Non-pigmented ciliary epithelial cell (primary cell): ENCODE measurements at places on chromosomes 6 and 20.

DNA sequence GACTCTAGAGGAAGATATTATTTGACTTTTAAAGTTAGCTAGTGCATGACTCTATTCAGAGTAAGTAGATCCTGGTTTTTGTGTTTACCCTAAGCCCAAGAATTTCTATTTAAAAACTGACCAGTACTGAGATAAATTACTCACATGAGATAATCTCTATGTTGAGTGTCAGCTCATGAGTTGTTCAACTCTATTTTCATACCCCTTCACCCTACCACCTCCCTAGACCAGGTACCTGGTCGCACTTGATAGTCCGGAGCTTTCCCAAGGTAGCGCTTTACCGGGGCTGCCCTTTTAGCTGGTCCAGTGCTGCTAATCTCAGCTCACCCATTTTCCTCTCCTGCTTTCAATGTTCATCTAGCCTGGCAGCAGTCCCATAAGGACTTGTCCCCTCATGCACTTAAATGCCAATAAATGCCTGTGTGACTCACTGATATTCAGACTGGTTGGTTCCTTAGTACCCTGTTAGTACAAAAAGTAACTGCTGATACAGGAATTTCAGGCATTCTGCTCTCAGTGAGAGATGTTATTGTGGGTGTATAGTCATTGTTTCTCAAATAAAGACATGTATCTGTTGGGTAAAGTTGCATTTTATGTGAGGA, 503.9 kb downstream of the ADGRB3 start:
- peak; percentile 31 for DNase-seq

- no peak for DNase-seq
These were observed 391.8 kb downstream of the SAMD5 start for GRCh38 chr6:147900247-147900830.

DNA sequence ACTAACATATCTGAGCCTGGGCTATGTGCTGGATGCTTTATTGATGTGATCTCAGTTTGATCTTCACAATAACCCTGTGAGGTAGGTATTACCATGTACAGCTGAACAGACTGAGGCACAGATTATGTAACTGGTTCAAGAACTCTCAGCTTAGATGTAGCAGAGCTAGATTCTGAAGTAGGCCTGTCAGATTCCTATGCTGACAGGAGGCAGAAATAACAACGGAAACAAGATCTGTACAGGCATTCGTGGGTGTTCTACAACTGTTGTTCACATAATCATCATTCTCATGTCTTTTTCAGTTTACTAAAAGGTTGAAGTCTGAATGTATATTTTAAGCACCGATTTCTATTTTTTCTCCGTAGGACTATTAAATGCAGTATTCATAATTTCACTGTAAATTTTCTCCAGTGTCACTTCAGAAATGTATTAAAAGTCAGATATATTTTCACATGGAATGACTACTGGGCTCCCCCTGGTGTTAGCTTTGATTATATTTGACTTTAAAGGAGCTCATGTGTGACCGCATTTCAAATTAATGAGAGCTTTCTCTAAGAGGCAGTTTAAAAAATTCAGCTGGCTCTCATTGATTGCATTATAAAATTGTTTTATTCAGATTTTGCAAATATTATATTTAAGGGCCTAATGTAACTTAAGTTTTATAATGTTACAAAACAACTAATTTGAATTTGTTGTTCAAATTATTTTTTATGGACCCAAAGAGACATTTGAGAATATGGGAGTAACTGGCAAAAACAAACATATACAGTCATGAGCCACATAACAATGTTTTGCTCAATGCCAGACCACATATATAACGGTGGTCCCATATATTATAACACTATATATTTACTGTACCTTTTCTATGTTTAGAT, 36.4 kb upstream of the SLC17A4 start:
- DNase-seq, result peak; percentile 6

DNA sequence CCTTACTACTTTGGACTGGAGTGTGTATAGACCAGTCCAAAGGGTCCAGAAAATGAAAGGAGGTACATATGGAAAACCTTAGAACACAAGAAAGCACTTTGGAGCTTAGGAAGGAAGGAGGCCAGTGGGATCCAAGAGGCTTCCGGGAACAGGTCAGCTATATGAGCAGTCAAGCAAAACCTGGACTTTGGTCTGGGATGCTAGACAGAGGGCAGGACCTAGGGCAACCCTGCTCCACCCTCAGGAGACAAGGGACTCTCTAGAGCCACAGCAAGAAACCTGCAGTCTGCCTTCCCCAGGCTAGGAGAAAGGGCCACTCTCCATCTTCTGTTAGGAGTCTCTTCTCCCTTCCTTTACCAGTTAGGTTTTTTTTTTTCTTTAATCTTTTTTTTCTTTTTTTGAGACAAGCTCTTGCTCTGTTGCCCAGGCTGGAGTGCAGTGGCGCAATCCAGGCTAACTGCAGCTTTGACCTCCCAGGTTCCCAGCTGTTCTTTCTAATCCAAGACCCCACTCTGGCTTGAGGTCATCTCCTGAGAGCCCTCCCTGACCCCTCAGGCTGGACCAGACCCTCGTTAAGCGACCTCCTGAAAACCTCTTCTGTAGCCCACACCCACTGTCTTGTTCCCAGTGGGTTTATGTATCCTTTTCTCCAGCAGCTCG, 4.6 kb downstream of the KCNK5 start:
- DNase-seq, result no peak

DNA sequence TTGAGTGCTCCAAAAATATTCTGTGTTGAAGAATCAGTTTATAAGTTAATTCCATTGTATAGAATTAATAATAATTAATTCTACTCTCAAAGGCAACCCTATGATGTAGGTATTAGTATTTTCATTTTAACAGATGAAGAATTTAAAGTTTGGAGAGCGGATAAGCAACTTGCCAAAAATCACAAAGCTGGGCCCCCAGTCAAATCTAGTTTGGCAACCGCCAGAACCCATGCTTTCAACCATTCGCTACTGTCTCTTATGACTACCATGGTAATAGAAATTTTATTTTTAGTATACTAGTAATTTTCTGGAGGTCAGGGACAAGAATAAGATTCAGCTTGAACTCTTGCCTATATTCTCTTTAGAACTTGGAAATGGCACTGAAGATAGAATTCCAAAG, 229.8 kb downstream of the IBTK start:
- no peak for DNase-seq

- DNase-seq, result no peak
These were observed 181.8 kb downstream of the DLL1 start for GRCh38 chr6:170108890-170109587.

DNA sequence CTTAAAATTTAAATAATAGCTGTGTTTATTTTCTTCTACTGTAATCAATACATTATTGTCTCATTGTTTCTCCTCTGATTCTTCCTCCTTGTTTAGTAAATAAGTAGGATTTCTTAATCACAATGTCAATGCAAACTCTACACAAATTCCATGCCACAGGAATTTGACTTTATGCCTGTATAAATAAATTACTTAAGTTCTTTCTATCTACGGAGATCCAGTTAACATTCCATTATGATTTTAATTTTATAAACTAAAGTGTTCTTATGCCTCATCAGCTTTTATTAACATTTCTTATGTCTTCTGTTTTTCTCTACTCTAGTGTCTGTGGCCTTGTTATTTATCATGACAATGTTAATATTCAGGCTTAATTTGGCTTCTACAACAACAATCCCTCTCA, 1169.2 kb downstream of the GRIK2 start:
- no peak for DNase-seq

DNA sequence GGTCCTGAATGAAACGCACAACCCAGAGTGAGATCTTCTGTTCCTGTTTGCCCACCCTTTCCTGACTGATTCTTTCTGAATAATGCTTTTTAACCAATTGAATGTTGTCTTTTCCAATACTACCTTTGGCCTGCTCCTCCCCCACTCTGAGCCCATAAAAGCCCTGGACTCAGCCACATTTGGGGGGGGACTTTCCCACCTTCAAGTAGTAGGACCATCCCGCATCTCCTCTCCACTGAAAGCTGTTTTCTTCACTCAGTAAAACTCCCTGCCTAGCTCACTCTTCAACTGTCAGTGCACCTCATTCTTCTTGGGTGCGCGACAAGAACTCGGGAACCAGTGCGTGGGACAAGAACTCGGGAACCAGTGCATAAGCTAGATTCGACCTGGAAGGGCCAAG, 77.9 kb downstream of the EPB41L2 start:
- no peak for DNase-seq
